Activated CD4-positive, alpha-beta T cell treated with anti-CD3 and anti-CD28 coated beads, Interleukin-2, amount 50 U/mL, for 4 hours (primary cell): ENCODE measurements at places on chromosomes 1 and 21.

DNA sequence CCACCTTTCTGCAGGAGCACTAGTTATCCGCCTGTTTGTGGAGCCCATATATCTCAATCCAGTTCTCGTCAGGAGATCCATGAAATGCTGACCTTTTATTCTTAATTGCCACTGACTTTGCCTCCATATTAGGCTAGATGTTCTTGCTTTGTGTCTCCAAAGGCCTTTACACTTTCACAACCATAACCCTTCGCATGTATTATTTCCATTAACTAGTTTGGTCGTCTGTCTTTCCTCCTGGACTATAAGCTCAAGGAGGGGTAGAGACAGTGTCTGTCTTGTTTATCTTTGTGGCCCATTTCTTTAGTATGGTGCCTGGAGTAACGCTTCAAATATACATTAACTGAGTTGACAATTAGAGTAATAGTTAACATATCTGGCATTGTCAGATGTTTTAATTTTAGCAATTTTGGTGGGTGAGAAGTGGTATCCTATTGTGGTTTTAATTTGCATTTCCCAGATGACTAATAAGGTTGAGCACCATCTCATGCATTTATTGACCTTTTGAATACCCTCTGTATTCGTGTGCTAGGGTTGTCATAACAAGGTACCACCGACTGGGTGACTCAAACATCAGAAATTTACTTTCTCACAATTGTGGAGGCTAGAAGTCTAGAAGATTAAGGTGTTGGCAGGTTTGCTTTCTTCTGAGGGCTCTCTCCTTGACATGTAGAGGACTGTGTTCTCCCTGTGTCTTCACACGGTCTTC lies 21.7 kb upstream of the IL12RB2 start:
- no peak for DNase-seq

- DNase-seq, result no peak
Measured at GRCh38 chr1:1926886-1927660, 8.0 kb upstream of the TMEM52 start.

DNA sequence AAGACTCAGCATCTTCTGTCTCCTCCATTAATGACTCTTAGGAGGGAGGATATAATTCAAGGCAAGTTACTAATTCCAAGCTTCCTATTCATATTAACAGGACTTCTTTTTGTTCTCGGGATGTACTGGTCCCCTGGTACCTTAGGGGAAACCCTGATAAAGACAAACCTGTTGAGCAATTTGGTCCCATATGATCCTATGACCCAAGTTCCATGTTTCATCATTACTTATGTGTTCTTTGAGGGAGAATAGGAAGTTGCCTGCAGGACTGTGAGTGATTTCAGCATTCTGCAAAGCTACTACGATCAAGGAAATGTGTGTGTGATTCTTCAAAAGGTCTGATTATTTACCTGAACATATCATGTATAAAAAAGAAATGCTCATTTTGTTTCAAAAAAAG lies 5.8 kb upstream of the FMO3 start:
- no peak for DNase-seq

GRCh38 chr1:118961156-118961555 lies 27.0 kb downstream of the TBX15 start:
- DNase-seq, result no peak
